ENCODE measurements at places on chromosomes 11 and 22.
A peak's percentile ranks its signal among the peaks of the same experiment; 100 is the strongest.

- no peak for DNase-seq
Observed at GRCh38 chr11:87397011-87397865, 359.5 kb downstream of the TMEM135 start.

GRCh38 chr11:94787801-94788200 is 19.6 kb downstream of the AMOTL1 start:
- no peak for DNase-seq

- no peak for DNase-seq
Observed at GRCh38 chr11:76237914-76238313, 31.6 kb upstream of the WNT11 start.

DNA sequence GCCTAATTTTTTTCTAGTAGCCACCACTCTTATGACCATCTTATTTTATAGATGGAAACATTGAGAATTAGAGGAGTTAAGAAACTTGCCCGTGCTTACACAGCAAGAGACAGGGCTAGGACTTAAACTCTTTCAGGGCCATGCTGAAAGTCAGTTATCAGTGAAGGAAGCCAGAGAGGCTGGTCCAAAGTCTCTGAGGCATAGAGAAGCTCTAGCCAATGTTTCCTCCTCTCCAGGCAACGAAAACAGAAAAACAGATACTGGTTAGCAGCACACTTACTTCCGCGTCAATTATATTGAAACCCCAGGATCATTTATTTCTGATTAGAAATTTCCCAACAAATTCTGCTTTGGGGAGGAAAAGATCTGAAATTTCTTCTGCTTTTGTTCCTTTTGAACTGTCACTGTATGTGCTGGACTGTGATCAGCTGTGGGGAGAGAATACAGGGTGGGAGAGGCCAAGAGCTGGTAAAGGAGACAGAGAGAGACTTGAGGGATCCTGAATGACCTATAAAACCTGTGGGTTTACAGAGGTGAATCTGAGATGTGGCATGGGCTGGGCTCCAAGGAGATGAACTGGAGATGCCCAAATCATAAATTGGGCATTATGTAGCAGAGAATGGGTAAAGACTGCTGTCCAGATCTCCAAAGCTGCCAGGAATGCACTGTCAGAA is 37.5 kb upstream of the CAPRIN1 start:
- no peak for DNase-seq

- DNase-seq, result no peak
Observed at GRCh38 chr22:36528341-36528740, 625 bp downstream of the EIF3D start.

DNA sequence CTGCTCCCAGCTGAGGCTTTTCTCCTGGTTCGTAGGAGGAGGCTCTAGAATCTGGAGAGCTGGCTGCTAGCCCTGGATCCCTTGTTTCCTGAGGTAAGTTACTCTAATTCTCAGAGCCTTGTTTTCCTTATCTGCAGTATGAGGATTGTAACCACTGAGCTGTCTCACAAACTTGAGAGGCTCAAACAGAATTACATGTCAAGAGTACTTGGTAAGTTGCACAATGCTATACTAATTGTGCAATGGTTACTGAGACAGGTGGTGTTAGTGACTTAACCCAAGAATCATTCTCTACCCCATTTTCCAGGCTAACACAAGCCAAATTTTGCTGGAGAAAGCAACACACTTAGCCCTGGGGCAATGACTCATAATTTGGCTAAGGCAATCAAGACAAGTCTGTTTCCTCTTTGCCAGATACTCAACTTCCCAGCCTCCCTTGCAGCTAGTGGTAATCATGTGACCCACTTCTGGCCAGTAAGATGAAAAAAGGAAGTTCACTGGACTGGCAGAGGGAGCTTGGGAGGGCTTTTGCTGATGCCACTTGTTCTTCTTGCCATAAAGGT is 348.0 kb downstream of the TENM4 start:
- DNase-seq, result no peak

DNA sequence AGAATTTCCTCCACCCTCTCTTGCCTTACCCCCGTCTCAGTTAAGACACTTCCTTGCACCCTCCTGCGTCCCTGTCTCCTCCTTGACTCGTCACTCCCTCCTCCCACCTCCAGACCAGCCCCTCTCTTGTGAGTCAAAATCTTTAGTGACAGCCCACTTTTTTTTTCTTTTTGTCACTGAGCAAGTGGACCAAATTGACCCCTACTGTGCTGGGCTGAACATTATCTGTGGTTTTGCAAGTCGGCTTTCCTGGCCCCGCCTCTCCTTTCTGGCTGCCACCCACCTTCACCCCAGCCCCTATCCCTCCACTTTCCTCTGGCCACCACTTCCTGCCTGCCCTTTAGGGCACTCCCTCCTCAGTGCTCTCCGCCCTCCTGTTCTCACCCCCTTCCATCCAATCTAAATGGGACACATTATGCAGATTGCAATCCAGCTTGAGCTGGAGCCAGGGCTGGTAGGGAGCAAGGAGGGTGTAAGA is at the start of gene APLNR:
TSS of gene APLNR (minus strand) at position 47 of the 478 bp plus-strand sequence. CDS start 246 bp downstream, outside the sequence.
- no peak for DNase-seq

GRCh38 chr22:17046566-17047348 is 38.0 kb upstream of the IL17RA start:
- no peak for DNase-seq

DNA sequence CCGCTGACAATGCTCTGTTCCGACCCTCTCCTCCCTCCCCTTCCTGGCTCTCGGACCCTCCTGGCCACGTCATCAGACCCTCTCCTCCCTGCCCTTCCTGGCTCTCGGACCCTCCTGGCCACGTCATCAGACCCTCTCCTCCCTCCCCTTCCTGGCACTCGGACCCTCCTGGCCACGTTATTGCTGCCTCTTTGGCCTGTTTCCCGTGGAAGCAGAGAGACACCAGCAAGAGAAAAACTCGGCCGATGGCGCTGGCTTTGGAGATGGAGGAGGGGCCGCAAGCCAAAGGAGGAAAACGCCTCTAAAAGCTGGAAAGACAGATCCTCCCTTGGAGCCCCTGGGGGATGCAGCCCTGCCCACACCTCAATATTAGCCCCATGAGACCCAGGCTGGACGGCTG is 463.3 kb downstream of the BRD1 start:
- DNase-seq, result no peak

DNA sequence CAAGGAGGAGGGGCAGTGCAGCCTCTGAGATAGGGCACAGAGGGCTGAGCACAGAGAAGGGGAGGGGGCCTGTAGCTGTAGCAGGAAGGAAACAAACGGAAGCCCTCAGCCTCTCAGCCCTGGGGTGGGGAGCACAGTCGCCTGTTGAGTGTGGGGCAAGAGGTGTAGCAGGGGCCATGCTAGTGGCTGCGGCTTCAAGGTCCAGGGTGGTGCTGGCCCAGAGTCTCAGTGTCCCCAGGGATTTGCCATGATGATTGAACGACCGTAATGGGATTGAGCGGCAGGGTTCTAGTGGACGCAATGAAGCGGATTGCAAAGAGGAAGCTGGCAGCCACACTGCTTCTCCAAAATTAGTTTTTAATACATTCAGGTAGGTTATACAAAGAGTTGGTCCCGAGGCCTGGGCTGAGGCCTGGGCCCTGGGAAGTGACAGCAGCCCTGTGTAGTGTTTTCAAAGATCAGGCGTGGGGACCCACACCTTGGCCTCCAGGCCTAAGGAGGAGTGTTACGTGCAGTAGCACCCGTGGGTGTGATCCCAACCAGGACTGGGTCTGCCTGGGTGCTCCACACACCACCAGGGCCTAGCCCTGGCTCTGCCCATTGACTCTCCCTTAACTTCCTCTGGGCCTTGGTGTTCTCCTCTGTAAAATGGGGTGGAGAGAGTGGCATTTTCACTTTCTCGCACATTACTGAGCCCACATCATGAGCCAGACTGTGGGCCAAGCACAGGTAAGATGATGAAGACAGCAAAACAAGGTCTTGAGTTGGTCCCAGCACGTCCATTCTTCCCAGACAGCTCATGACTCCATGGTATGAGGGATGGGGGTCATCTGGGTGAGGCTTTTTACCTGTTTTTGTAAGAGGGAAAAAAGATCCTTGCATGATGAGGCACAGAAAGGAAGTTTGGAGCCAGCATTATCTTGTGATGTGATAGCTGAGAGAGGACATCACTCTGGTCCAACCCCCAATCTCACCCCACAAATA is 13.1 kb downstream of the LRRC32 start:
- DNase-seq, result no peak

- no peak for DNase-seq
Observed at GRCh38 chr22:26556904-26557303, 33.0 kb downstream of the TPST2 start.

DNA sequence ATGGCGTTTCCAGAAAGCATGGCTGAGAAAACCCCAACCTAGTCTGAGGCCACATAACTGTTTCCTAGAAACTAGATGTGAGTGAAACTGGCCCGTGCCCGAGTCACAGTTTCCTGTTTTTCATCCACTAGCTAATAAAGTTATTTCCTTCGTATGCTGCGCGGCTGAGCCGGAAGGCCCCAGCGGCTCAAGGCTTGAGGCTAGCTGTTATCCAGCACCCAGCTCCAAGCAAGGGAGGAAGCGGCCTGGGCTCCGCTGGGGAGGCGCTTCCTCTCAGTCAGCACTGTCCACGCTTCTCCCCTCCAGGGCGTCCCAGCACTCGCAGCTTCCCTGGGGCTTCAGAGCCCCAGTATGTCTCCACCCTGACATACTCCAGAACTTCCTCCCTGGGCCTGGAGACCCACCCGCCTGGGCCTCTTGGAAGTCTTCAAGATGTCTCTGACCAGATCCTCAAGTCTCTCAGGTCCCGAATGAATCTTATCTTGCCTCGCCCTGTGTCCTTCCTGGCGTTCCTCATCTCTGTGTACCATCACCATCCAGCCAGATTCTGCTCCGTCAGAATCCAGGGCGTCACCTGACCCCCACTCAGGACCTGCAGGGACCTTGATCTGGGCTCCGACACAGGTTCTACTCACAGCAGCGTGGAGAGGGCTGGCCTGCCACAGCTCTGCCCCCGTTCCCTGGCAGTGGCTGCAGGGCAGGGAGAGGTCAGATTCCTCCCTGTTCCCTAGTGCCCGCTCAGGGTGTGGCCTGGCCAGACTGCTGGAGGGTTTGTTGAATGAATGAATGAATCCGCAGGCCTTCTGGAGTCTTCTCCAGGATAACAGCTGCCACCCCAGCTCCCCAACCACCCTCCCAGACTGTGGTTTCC is 81.9 kb downstream of the LRRC32 start:
- peak; percentile 41 for DNase-seq

GRCh38 chr22:17112491-17113042 is 8.6 kb downstream of the TMEM121B start:
- no peak for DNase-seq

DNA sequence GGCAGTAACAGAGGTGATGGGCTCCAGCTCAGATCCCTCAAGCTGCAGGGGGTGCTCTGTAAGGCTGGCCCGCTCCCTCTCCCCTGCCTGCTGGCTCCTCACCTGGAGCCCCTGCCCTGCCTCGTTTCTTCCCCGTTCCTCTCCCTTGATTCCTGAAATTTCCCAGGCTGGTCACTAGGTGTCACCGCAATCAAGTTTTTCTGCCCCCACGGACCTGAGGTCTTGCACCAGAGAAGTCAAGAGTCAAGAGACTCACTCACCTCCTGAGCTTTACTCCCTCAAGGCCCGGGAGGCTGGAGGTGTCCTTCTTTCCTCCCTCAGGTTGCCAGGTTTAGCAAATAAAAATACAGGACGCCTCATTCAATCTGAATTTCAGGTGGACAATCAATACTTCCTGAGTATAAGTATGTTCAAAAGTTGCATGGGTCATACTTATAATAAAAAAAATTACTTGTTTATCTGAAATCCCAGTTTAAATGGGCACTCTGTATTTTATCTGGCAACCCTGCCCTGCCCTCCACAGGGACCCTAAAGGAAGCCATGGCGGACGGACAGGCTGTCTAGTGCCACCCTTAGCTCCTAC is 69.2 kb downstream of the SCUBE1 start:
- peak; percentile 61 for DNase-seq

DNA sequence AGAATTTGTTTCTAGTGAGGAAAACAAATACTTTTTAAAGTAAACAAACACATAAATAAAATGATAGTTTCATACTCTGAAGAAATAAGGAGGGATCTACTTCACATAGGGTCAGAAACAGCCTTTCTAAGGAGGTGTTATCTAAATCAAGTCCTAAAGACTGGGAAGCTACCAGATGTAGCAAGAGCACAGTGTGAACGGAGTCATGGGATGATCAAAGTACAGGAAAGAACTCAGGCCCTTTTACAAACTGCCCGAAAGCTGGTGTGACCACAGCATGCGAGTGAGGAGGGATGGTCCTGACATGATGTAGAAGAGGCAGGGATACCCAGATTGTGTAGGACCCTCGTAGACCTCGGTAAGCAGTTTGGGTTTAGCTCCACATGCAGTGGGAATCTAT is 102.8 kb downstream of the ARHGAP32 start:
- no peak for DNase-seq

GRCh38 chr11:11422411-11423128 is 69.5 kb upstream of the CSNK2A3 start:
- DNase-seq, result no peak

GRCh38 chr11:94747146-94747545 is 21.0 kb upstream of the AMOTL1 start:
- DNase-seq, result no peak

DNA sequence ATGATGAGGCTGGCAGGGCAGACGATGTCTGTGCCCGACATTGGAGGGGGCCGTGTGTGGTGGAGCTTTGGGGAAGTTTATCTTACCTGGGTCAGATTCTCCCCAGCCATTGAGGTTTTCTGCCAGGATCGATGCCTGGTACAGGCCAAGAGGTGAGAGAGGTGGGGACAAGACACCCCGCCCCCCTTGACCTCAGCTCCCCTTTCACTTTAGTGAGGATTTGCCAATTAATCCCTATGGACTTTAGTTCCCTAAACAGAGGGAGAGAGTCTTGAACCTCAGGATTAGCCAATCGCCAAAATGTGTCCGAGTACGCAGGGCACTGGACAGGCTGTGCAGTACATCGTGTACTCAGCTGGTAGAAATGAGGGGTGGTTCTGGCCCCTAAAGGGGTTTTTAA is 541 bp downstream of the HORMAD2 start:
- DNase-seq, result no peak

DNA sequence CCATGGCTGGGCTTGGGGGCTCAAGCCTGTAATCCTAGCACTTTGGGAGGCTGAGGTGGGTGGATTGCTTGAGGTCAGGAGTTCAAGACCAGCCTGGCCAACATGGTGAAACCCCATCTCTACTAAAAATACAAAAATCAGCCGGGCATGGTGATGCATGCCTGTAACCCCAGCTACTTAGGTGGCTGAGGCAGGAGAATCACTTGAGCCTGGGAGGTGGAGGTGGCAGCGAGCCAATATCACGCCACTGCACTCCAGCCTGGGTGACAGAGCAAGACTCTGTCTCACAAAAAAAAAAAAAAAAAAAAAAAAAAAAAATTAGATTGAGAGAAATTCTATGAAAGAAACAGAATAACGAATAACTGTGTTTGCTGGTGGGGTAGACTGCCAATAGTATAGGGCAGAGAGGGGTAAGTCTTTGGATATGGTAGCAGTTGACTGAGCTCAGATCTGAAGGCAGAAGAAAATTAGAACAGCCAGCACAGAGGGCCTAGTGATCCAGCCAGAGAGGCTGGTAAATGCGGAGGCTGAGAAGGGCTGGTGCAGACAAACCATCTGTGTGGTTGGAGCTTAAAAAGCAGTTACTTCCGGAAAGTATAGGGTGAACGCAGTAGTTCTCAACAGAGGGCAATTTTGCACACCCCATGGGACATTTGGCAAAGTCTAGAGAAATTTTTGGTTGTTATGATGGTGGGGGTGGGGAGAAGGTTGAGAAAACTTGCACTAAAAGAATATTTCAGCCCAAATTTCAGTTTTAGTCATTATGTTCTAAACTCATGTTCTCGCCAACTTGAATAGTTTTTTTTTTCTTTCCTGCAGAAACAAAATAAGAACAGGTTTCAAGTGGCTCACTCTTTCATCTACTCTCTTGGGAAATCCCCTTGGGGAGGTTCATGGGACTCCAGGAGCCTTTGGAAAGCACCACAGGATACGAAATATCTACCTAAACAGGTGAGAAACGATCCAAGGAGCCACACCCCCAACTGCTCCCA is 1.6 kb upstream of the HORMAD2 start:
- peak; percentile 39 for DNase-seq

Measured in CD4-positive, alpha-beta T cell treated with Interleukin-10 for 1 hour (primary cell).